Lower leg skin (tissue), 4 donors: ENCODE measurements at places on chromosomes 2 and 18. TPM values are rescaled to one million over a fixed set of nuclear protein-coding genes. Genes with fewer than 3 reads are reported as not detected.

DNA sequence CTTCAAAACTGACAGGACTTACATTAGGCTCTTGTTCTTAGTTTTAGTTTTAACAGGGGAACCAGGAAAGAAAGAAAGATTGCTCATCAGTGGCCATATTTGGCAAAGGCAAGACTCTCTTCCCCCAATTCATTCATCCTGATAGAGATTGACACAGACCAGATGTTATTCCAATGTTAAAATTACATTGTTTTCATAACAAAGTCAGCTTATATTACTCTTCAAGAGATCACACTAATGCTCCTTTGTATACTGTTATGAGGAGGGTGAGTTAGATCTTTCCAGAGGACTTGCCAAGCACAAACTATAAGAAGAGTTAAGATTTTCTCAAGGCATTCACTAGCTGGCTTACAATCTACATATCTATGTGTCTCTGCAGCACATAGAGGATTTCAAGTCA is 252.1 kb downstream of the SLC8A1 start:
- no peak for DNase-seq

- peak; percentile 96 for DNase-seq
These were observed 26.0 kb upstream of the SP3 start for GRCh38 chr2:173990970-173991819.

NEMP2 gene
- total RNA-seq = 1.7 TPM

GNAL gene
- total RNA-seq = 12.3 TPM

DNA sequence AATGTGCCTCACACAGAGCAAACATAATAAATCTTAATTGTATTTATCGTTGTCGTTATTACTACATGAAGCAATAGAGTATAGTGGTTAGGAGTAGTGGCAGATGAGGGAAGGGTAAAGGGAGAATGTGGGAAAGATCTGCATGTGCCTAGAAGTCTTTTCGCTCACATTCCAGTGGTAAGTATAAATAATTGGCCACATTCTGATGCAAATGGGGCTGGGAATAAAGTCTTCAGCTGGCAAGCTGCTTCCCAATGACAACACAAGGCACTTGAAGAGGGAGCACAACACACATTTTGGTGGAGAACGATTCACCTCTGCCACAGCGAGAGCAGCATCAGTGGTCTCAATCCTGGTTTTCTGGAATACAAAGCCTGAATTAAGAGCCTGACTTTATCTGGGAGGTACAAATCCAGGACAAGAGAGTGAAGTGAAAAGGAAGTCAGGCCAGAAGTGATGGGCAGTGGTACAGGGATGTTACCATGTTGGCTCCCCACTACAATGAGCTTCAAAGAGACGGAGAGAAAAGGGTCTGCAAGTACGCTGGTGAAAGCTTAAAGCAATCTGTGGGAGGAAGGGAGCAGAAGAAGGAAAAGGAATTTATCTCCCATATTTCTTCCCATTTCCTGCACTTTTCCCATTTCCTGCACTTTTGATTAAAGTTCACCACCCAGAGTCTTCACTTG is 112.3 kb downstream of the ARHGAP15 start:
- no peak for DNase-seq

- DNase-seq = peak; percentile 58
These were observed 5.2 kb downstream of the TMEM18 start for GRCh38 chr2:671787-672605.

- DNase-seq = no peak
These were observed 137.6 kb downstream of the TNS1 start for GRCh38 chr2:217864963-217865772.
